ENCODE measurements at places on chromosomes 4 and X.
A peak's percentile ranks its signal among the peaks of the same experiment; 100 is the strongest.

DNA sequence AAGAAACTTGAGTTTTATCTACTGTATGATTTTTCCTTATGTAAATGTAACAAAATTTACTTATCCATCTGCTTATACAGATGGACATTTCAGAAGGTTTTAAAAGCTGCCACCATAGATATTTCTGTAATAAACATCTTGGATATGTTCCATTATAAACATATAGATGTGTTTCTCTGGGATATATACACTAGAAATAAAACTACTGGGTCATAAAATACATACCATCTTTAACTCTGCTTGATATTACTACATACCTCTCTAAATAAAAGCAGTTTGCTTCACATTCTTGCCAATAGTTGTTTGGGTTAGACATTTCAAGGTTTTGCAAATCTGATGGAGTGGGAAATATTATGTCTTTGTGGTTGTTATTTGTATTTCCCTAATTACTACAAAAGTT is 220.6 kb downstream of the FBXO8 start:
- DNase-seq, result no peak

GRCh38 chrX:96551322-96551872 is 133.2 kb upstream of the DIAPH2 start:
- no peak for DNase-seq

GRCh38 chr4:5122114-5122513 is 70.8 kb downstream of the STK32B start:
- no peak for DNase-seq

DNA sequence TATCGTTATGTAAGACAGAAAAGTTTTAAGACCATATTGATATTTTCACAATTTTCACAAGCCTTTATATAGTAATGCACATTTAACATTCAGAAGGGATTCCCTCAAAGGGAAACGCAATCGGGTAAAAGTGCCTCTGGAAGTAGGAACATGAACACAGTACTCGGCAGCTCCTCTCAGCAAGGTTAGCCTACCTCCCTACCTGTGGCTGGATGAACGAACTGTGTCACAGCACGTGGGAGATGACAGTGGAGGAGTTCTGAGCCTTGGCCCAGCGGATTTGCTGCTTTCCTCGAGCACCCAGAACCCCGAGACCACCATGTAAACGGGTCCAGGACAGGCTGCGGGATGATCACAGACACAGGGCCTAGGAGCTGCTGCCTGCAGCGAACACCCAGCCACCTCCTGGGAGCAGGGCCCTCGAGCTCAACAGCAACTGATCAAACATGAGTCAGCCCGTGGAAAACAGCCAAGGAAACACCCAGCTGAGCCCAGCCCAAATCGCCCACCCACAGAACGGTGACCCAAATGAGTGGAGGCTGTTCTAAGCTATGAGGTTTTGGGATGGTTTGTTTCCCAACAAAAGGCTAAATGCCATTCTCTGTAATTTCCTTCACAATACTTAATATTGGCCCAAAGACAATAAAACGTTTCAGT is 30.4 kb downstream of the FAT1 start:
- DNase-seq, result no peak

DNA sequence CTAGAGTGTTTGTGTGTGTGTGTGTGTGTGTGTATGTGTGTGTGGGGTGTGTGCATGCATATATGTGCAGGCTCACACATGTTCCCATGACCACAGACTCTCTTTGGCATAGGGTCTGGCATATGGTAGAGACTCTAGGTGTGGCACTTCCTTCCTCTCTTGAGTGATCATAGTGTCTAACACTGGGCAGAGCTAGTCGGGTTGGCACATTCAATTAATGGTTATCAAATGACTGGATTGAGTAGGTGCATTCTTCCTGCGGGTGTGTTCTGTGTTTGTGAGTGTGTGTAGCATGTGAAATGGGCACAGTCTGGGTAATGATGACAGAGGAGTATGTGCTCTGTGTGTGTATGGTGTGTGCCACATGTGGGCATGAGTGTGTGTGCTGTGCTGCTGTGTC is 106.5 kb downstream of the EFNB1 start:
- no peak for DNase-seq

DNA sequence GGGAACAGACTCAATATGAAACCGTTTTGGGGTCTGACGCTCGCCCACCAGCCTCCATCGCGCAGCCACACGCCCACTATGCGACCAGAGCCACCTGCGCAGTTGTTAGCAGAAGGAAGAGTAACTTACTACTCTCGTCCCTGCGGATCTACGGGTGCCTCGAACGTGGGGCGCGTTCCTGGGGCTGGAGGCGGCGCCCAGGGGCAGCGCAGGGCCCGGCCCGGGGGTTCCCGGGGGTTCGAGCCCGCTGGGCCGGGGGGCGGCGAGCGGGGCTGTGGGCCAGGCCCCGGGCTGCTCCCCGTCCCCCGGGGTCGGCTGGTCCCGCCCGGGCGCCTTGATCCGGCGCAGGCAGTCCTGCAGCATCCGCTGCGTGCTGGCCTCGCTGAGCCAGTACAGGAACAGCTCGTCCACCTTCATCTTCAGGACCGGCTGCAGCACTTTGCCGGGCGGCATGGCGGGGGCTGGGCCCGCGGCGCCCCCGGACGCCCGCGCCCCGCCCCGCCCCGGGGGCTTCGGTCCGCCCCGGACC is 404 bp downstream of the PPP2R3B start:
- no peak for DNase-seq

DNA sequence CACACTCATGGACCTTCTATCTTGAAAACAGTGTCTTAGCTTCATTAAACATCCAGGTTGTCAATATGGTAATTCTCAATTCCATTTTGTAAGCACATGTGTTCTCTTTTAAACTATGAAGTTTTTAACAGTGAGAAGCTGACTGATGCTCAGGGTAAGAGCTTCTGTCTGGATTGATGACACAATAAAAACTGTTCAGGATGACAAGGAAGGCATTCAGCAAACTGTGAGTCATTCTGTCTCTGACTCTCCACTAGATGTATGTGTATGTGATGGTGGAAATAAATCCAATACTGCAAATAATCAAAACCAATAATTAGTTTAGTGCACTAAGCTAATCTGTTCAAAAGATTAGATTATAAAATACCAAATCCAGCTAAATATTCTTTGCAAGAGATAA is 115.3 kb upstream of the ARX start:
- DNase-seq, result no peak

DNA sequence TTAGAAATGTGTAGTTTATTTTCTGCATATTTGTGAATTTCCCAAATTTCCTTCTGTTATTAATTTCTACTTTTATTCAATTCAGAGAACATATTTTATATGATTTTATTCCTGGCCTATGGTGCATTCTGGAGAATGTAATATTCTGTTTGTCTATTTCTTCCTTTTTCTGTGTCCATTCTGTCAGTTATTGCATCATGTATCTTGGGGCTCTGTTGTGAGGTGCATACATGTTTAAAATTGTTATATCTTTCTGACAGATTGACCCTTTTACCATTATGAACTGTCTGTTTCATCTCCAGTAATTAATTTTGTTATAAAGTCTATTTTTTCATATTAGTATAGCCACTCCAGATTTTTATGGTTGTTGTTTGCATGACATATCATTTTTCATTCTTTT is 96.9 kb upstream of the CITED1 start:
- no peak for DNase-seq

GRCh38 chrX:19443869-19444526 is 71.3 kb downstream of the MAP3K15 start:
- DNase-seq, result no peak

- DNase-seq, result no peak
Observed at GRCh38 chrX:18643243-18643642, 28.7 kb downstream of the RS1 start.

DNA sequence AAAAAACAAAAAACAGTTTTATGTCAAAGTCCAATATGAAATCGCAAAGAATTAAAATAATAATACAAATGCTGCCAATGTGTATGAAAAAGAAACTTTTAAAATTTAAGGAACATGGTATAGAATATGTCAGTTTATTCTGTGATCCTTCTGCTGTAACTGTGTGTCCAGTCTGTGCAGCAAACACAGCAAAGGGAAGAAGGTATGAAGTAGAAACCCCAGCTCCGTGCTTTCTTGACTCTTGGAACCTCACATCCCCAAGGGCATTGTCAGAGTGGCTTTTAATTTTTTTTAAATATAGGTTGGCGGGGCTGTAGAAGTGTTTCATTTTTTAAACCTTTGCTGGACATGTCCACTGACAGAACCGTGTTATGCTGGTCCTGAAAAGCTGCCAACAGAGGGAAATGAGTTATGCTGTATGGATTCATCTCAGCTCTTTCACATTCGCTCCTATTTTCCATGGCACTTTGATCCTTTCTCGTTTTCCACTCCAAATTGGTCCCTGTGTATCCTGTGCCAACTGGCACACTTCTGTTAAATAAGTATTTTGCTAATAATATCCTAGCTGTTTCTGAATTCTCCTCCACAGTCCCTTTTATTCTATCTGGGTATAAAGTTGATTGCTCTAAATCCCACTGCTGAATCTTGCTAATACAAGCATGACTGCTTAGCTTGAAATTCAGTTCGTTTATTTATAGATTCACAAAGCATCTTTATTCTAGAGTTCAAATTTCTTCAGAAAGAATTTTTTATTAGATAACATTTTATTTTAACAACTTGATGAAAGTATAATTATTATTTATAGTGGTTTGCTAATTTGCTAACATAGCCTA is 127.0 kb upstream of the DDIT4L start:
- DNase-seq, result no peak

GRCh38 chr4:22515145-22515887 is 550 bp downstream of the ADGRA3 start:
- DNase-seq, result peak; percentile 16

DNA sequence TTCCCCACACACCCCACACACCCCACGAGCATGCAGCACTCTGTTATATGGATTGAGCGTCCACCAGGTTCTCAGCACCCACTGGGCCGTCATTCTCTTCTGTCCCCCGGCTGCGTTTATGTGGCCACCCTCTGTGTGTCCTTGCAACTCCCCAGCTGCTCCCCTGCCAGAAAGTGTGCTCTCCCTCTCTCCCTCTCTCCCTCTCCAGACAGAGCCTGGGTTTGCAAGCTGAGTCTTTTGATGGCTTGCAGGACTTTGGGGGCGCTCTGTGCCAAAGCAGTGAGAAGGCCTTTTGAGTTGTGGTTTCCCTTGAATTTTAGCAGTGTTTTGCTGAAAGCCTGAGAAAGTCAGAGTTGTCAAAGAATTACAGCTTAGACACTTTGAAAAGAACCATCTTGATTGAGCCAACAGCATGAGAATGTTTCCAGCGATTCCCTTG is 173.5 kb downstream of the DCLK2 start:
- no peak for DNase-seq

- no peak for DNase-seq
Observed at GRCh38 chr4:1174941-1175634, 2.7 kb upstream of the SPON2 start.

DNA sequence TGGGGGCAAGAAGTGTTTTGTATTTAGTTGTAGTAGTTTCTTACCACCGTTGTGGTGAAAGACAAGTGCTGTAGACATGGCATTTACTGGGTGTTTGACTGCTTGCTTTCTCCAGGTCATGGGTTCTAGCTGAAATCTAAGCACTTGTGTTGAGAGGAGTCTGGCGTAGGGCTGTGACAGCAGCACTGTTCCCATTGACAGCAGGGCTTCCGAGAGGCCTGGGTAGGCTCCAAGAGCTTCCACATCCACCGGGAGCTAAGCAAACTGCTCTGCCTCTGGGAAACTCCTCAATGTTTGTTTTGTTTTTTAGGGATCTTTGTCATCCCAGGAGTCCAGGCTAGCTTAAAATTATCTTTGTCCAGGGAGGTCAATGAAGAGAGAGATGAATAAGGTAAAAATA is 44.3 kb downstream of the BMPR1B start:
- no peak for DNase-seq

GRCh38 chr4:183601381-183601780 is 57.6 kb downstream of the RWDD4 start:
- no peak for DNase-seq

Measured in stimulated activated CD4-positive, alpha-beta T cell treated with anti-CD3 and anti-CD28 coated beads, TNF-alpha, amount 100 ng/mL, for 1 hour (primary cell).